Right ventricle myocardium superior (tissue), 1 donor: ENCODE measurements at places on chromosomes 1 and 21. TPM values are rescaled to one million over a fixed set of nuclear protein-coding genes. Genes with fewer than 3 reads are reported as not detected.
A peak's percentile ranks its signal among the peaks of the same experiment; 100 is the strongest.

GRCh38 chr21:44434568-44434925 is 20.8 kb upstream of the LRRC3 start:
- DNase-seq, result peak; percentile 13

DNA sequence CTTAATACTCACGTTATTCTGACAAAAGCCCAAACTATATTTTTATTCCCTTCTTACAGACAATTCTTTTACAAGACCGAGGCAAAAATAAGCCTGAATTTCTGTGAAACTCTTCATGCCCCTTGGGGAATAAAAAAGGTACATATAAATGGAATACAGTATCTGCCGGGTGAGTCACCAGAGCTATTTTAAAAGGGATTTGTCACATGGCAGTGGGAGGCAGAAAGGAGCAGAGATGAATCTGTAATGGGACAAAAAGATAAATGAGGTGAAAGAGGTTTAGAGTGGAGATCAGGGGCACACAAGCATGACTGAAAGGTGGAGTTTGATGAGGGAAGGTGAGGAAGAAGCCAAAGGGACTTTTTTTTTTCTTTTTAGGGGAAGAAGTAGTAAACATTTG is 8.8 kb downstream of the XCL1 start:
- DNase-seq, result no peak

GRCh38 chr21:39321424-39321823 is 8.0 kb upstream of the BRWD1 start:
- DNase-seq, result no peak

GRCh38 chr1:38153066-38153777 is 106.6 kb upstream of the POU3F1 start:
- DNase-seq, result no peak

DNA sequence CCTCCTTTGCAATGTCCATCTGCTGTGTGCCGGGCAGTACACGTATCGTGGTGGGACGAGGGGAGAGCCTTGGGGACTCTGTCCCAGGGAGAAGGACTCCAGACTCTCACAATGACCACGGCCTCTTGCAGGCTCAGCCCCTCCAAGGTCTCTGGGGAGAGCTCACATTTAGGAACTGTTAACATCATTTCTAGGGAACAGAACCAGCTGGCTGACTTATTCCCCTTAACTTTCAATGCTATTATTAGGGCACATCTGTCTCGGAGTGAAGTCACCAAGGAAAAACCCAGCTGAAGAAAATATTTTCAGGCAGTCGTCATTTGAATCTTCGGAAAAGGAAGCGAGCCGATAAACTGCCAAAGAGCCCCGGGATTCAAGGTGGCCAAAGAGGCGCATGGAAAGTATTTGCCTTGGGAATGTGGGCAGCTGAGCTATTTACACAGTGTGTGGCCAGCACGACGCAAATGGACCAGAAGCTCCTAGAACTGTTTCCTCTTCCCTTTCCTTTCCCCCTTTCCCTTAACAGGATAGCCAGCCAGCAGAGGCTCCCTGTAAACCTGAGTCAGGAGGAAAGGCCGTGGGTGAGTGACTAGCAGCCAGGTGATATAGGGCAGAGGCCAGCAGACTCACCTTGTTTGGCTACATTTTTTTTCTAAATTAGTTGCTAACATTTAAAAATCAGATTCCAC is 74.5 kb downstream of the ITPKB start:
- peak; percentile 54 for DNase-seq

DNA sequence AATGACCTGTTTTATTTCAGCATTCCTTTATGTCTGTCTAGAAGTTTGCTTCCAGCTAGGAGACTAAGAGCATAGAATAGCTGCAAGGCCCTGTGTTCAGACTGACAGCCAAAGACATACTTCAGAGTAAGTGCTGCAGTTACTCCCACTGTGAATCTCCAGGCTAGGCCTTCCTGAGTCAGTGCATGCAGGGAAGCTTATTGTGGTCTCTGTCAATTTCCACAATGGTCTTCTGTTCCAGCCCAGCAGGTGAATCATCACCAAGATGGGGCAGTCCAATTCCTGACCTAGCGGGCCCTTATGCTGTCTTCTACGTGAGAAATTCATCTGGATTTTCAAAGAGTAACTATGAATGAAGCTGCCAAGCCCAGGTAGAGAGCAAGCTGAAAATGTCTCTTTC is 146.3 kb upstream of the C8B start:
- no peak for DNase-seq

DNA sequence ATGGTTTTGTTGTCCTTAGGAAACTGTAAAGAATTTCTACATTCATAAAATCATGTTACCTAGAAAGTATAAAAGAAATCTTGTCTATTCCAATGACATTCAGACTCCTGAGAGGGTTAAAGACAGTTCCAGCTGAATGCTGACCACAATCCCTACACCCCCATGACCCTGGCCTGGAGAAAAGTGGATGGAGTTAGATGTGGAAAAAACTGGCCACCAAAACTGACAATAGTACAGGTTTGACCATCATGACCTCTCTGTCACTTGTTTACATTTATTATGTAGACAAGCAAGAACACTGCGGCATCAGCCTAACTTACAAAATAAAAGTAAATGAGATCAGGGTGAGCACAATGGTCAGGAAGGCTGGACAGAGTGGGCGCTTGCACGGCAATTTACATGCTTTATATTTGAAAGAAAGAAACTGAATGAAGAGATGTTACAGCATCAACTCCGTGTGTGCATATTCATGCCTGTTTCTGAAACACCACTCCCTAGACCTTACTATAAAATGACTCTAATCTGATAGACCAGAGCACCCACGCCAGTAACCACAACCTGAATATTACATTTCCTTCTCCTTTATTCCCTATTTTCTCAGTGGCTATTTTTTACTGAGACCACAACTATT is 116.0 kb downstream of the ESRRG start:
- no peak for DNase-seq

GRCh38 chr1:206445911-206446356 is 24.3 kb upstream of the IKBKE start:
- no peak for DNase-seq

DNA sequence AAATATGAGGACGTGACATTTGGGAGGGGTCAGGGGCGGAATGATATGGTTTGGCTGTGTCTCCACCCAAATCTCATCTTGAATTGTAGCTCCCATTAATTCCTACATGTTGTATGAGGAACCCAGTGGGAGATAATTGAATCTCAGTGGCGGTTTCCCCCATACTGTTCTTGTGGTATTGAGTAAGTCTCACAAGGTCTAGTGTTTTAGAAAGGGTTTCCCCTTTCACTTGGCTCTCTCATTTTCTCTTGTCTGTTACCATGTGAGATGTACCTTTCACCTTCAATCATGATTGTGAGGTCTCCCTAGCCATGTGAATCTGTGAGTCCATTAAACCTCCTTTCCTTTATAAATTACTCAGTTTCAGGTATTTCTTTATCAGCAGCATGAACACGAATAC is 663.6 kb upstream of the CHRM3 start:
- DNase-seq, result no peak

- no peak for DNase-seq
Observed at GRCh38 chr1:192595299-192595698, 19.7 kb downstream of the RGS1 start.

- no peak for DNase-seq
Observed at GRCh38 chr1:212139526-212140135, 104.1 kb downstream of the DTL start.

DNA sequence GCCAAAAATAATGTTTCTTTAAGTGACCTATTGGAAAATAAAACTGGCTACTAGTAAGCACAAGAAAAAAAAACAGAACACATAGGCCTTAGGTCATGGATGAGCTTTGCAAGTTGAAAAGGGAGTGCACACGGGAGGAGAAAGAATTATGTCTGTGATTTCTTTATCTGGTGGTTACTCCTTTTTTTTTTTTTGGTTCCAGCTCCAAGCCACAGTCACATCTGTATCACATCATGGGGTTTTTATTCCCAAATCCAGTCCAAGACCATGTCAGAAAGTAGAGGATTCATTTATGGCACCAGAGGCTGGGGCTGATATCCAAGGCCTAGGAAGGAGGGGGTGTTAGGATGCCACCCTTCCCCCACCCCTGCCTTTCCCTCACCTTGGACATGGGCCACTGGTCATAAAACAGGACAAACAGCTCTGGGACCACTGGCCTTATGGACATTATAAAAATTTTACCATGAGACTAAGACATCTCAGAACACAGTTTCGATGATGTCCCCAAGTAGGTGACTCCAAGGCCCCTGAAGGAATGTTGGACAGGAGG is 10.3 kb upstream of the HEYL start:
- no peak for DNase-seq

DNA sequence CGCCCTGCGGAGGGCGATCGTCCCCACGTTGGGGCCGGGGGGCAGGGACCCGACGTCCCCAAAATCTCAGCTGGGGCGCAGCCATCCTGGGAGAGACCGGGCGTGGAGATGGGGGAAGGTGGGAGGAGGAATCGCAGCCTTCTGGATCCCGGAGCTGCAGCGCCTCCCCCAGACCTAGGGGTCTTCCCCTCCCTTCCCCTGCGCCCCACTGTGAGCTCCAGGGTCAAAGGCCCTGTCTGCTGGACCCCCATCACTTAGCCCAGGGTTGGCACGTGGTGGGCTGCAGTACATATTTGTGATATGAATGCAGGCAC is 90.2 kb upstream of the VAMP3 start:
- DNase-seq, result no peak

DNA sequence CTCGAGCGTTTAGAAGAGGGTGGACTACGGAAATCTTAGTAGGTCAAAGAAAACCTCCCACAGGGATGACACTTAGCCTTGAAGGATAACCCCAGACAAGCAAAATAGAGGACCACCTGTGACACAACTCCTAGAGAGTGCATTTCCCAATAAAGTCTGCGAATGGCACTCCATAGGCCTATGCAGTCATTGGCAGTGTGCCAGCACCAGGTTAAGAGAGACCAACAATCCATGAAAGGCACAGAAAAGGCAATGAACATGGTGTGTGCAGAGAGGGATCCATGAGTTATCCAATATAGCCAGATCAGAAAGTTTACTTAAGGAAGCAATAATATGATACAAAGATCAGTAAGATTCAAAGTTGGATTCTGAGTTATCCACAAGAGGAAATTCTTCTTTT is 45.2 kb upstream of the FMO2 start:
- DNase-seq, result no peak

DNA sequence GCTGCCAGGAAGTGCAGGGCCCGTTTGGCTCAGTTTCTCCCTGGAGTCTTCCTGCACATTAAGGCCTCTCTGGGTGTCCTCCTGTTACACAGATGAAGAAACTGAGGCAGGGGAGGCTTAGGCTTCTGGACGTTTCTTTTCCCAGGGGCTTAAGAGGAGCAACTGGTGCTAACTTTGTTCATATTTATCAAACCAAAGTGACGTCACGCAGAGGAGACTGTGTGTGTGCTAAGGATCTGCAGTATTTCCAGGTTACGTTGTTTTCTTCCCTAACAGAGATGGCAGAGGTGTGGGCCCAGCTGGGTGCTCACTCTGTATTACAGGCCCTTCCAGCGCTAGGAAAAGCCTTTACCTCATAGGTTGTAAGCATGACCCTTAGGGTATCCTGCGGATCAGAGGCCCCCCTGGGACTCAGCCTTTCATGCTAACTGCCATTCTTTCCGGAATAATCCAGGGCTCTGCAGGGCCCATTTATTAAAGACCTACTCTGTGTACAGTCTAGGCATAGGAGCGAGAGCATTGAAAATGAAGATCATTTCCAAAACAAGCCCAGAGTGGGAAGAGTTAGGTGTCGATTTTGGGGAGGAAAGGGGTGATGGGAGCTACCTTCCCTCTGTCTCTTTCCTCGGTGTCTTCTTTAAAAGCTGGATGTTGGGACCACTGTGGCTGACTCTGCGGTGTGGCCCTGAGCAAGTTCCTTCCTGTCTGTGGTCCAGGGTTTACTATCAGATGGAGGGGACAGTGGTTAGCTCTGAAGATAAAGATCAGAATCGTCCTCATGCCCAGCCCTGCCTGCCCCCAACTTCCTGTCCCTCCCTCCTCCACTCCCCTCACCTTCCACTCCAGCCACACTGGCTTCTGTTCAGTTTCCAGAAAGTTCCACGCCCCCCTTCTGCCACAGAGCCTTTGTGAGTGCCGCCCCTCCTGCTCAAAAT is 4.6 kb downstream of the AGTRAP start:
- DNase-seq, result no peak

GRCh38 chr1:159040893-159041724 is 31.4 kb downstream of the IFI16 start:
- DNase-seq, result no peak

GRCh38 chr1:21117159-21117558 is 59.5 kb downstream of the EIF4G3 start:
- no peak for DNase-seq

DNA sequence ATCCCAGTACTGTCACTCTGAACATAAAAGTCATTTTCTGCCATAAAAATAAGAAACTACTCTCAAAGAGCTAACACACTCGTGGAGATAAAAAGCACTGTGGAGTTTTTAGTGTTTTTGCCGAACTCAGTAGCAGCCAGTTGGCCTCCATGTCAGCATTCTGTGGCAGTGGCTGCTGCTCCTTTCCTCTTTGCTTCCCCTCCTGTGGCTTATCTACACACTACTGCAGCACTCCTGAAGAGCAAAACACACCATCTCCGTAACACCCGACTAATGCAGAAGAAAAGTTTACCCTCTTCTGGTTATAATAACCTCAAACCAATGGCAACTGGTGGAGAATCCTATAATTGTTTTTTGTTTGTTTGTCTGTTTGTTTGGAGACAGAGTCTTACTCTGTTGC is 44.9 kb downstream of the RAB3GAP2 start:
- no peak for DNase-seq

- peak; percentile 93 for DNase-seq
Observed at GRCh38 chr1:179016706-179017382, 8.8 kb upstream of the FAM20B start.

The ERG gene
- total RNA-seq, result 17.8 TPM

The SLC1A7 gene
- 0.08 TPM for total RNA-seq

The INKA2 gene
- 28.4 TPM for total RNA-seq

The AGBL4 gene
- total RNA-seq, result 0.16 TPM

The OR2T33 gene
- total RNA-seq, result not detected

The LRRC53 gene
- not detected for total RNA-seq

The PLA2G2F gene
- not detected for total RNA-seq

The B3GALT5 gene
- total RNA-seq, result 0.03 TPM

The RGS4 gene
- total RNA-seq, result 0.78 TPM

The S100B gene
- total RNA-seq, result 5.5 TPM
